ENCODE measurements at places on chromosomes 4 and X.
A peak's percentile ranks its signal among the peaks of the same experiment; 100 is the strongest.

DNA sequence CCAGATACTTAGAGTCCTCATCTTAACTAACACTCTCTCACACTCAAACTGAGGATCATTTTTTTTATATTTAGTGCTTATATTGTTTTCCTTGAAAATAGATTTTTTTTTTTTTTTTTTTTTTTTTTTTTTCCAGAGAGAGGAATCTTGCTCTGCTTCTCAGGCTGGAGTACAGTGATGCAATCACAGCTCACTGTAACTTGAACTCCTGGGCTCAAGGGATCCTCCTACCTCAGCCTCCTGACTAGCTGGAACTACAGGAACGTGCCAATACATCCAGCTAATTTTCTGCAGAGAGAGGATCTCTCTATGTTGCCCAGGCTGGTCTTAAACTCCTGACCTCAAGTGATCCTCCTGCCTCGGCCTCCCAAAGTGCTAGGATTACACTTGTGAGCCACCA, 650.3 kb upstream of the ATOH1 start:
- no peak for DNase-seq

DNA sequence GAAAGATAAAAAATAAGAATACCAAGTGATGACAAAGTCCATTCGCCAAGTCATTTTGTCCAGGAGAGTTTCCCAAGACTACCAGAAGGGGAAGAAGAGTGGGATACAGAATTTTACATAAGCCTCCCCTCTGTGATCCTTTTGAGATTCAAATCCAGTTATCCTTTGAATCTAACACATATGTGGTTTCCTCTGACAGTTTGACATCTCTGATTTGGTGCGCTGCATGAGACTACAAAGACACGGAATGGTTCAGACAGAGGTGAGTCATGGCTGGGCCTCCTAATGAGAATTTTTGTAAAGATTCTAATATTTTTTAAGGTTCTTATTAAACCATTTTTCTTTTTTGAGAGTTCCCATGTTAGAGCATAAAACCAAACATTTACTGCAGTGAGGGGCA, 38.3 kb downstream of the SLC10A6 start:
- no peak for DNase-seq

DNA sequence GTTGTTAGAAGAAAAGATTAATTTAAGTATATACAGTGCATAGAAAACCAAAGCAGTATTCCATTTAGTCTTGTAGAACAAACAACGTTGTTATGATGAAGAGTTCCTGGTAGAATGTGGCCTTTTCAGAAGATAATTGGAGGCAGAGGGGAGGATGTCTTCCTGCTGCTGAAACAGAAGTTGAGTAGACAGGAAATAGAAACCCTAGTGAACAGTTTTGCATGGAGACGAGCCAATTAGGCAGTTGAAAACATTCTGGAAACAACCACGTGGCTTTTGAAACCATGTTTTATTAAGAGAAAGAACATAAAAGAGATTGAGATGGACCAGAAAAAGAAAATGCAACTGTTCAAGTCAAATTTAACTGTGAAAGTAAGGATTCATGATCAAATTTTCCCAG, 325.2 kb downstream of the CAMK2D start:
- peak; percentile 71 for DNase-seq

- no peak for DNase-seq
Observed at GRCh38 chr4:20281453-20281852, 29.7 kb downstream of the SLIT2 start.

DNA sequence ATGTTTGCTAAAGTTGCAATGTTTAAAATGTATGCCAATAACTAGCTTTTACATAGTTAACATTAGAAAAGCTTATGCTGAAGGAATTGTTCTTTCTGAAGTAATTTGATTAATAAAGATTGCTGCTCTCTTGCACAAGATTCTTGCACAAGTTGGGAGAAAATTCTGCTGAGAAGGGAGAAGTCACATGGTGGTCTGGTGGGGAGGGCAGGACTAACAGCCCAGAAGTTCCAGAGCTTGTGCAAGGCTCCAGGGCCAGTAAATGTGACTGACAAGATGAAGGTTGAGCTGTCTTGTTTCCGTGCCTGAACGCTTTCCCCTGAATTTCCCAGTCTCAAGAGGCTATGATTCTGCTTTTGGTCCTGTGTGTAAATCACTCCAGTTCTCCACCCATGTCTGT, 112.9 kb upstream of the VCX start:
- no peak for DNase-seq

DNA sequence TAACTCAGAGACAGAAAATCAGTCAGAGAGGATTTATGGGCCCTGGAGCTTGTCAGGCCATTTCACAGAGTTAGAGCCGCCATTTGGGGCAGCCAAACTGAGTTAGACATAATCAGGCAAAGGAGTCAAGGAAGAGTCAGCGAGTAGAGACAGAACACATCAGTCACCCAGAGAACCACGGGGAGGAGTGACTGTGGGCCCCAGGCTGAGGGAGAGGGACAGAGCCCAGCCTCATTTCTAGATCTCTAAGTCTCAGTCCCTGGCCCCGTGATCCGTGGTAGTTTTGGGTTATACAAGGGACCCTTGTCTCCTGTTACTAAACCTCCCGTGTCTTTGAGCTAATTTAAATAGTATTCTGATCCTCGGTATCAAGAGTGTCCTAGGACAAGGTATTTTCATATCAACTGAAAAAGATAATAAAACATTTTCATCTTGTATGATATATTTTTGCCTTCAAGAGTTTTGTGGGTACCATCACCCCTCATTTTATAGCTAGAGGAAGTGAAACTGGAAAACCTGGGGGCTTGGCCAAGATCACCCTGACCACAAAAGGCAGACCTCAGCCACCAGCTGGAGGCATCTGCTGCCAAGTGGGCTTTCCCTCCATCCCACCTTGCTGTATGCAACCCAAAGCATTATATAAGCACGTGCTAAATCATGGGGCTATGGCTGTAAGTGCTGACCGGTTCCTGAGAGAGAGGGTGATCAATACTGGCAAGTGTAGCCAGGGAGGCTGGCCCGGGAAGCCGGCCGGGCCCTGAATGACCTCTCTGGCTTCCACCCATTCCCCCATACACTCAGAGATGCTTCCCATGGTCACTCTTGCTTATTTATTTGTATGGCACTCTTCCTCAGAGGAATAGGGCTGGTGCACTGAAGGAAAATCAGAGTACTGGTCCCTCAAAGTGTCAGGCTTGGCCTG, 204.1 kb downstream of the BCOR start:
- DNase-seq = no peak

- DNase-seq = no peak
Observed at GRCh38 chr4:3524349-3524748, 7.9 kb downstream of the LRPAP1 start.

DNA sequence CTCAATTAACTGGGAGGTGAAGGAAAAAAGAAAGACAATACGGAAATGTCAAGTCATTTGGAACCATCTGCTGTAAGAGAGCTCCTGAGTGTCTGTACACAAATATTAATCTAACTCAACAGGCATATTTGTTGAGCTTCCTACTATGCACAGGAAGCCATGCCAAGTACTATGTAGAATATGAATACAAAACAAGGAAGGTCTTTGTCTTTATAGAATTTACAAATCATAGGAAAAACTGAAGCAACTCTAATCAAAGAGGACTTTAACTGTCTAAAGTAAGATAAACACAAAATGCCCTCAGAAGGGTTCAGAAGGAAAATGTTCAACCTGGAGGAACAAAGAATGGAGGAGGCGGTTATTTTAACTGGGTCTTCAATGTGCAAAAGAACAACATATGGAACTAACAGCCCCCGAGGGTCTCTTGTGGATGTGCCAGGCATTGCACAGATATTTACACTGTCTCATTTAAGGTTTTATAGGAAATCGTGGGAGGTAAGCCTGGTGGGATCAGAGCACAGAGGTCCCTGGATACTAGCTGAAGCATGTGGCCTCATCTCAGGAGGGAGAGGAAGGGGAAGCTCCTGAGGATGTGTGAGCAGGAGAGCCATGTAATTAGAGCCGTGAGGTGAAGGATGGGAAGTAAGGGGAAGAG, 5.8 kb downstream of the FAM114A1 start:
- DNase-seq = no peak

- peak; percentile 29 for DNase-seq
Observed at GRCh38 chr4:21991050-21991449, 42.5 kb upstream of the KCNIP4 start.

DNA sequence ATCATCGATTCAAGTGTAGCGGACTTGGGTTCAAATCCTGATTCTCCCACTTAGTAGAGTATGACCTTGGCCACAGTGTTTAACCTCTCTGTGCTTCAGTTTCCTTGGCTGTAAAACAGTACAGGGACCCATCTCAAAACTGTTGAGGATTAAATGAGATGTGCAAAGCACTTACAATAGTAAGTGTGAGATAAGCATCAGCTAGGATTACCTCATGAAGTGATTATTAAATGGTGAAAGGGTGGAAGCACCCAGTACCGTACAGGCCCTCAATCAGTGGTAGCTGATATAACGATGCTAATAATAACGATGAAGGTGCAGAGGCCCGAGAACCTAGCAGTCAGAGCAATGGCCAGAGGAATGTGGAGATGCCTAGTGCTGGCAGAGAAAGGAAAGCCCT, 45.1 kb downstream of the PRPS1 start:
- DNase-seq = no peak

- peak; percentile 8 for DNase-seq
Observed at GRCh38 chr4:15005474-15006115, 3.3 kb downstream of the CPEB2 start.

DNA sequence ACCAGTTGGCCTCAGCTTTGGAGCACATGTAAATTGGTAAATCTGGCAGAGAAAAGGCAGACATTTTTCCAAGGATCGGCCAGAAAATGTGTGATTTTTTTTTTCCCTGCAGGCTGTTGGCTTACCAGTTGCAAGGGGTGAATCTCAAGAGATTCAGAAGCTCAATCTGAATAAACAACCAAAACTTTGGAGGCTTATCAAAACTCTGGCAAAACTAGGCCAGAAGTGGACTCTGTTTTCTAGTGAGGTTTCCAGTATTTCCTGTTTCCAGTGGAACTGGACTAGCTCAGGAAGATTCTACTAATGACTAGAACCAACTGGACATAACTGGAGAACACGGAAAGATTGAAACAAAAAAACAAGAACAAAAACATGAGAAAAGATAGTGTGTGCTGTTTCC, 191.3 kb downstream of the SMIM20 start:
- no peak for DNase-seq

GRCh38 chr4:76035799-76036380, at the start of gene CXCL11:
CXCL11 (minus strand) TSS chr4:76036070; CDS start chr4:76035987, 83 bp downstream.
- no peak for DNase-seq

DNA sequence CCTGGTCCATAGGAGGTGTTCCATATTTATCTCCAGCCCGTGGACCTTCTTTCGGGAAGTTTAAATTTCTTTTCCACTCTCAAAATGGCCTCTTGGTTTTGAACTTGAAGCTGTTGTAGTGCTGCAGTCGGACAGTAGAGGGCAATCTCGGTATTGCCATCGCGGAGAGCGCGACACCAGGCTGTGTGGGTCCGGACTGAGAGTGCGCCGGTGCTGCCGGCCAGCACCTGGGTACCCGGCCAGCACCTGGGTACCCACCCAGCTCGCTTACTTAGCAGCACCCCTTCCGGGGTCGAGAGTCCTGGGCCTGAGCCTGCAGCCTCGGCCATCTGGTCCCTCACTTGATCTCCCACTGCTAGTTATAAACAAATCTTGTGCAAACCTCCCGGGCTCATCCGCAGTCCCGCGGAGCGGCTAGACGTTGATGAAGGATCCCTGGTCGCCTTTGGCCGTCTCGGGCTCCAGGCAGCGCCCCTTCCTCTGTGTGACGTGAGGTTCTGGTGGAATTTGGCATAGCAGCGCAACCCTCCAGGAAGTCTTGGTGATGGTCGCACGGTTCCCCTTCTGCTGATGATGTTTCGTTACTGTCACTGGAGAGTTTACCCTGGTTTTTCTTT, 18.0 kb downstream of the FAM9A start:
- no peak for DNase-seq

- DNase-seq = no peak
Observed at GRCh38 chrX:252957-253291, 28.3 kb upstream of the PLCXD1 start.

DNA sequence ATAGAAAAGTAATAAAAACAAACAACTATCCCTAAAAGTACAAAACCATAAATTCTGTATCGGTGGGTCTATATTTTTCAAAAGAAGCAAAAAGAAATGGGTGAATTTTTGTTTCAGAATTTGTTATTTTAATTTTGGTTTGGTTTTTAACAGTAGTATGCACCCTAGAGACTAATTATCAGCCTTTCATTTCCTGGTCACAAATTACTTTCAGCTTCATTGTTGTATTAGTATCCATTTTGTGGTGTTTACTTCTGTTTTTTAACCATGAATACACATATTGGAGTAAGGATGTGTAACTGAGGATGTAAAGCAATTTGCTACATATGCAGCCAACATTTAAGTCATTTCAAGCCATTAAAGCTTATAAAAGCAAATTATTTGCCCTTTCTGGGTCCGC, 97.8 kb downstream of the LUZP4 start:
- DNase-seq = no peak

GRCh38 chr4:23169608-23170311, 477.0 kb downstream of the GBA3 start:
- no peak for DNase-seq

- no peak for DNase-seq
Observed at GRCh38 chr4:100582146-100582545, 64.3 kb upstream of the EMCN start.

DNA sequence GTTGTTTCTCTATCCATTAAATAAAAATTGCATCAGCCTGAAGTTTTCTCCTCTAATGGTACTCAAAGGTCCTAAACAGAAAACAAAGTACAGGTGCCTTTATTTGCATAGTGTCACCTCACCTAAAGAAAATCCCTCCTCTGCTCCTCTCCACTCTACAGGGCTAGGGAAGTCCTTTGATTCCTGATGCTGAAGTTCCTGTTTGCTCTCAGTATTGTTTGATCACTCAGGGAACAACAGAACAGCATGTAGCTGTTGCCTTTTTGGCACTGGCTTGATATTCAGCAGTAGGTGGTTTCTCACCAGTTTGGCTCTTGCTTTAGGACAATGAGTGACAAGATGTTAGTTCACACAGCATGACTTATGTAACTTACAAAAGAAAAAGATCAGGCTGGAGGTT, 156.2 kb upstream of the SLC7A11 start:
- DNase-seq = no peak

- DNase-seq = no peak
Observed at GRCh38 chrX:23811656-23812055, 28.7 kb downstream of the SAT1 start.

DNA sequence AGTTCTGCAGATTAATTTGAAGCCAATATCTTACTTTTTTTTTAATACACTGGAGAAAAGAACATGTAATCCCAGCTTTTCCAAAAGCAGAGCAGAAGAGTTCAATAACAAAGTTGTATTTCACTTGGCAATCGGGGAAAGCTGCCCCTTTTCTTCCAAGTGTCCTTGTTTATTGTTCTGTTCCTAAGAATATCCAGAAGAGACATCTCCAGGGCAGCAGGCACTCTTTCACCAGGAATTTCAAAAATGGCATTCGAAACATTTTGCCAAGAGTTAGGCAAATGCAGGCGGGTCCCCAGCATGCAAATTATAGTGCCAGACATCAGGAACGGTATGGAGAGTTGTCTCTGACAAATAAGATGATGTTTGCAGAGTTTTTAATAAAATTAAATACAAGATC, 494.5 kb downstream of the BCOR start:
- no peak for DNase-seq

- no peak for DNase-seq
Observed at GRCh38 chr4:129428454-129428853, 332.5 kb downstream of the C4orf33 start.

GRCh38 chrX:35439034-35439660, 359.0 kb upstream of the MAGEB16 start:
- no peak for DNase-seq

Data from EL (cell line).